ENCODE measurements at places on chromosomes 3 and 15.

DNA sequence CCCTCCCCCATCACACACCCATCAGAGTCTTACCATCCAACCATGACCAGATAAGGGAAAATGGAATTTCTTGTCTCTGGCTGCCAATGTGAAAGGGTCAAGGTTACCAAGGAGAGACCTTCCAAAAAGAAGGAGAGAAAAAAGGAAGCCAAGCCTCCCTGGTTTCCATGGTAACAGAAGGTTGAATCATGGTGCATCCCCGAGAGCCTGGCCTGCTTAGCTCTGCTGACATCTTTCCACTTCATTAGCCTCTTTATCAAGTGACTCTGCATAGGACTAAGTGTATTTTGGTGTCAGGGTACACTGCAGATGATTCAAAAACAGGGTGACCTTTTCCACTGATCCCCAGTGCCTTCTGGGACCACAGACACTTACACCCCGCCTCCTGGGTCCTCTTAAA lies 225.7 kb upstream of the PPP2R3A start:
- DNase-seq = no peak

- no peak for DNase-seq
Observed at GRCh38 chr3:122357828-122358702, 25.0 kb downstream of the MIX23 start.

DNA sequence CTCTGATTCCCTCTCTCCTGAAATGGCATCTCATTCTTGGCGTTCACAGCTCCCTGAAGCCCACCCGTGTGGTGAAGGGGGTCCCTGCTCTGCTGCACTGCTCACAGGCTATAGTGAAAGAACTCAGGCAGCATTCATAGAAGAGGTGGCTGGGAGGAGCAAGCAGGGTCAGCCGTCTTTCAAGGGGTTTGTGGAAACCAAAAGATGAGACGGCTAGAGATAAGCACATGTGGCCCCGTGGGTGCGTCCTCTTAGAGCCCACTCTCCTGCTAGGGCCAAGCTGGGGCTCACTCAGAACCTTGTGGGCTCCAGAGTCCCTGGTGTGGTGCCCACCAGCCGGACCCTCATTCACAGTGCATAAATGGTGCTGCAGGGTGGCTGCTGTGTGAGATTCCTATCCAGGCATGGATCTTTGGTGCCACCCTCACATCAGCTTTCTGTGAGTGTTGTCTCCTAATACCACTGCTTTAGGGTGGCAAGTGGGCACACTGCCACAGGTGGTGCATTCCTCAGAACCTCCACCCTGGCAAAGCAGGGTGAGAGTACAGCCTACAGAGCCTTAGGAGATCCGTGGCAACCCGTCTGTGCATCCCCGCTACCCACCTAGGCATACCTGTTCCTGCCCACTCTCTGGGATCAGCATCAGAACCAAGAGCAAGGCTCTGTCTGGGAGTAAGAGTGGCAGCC lies 11.2 kb upstream of the SEMA4B start:
- DNase-seq = no peak

DNA sequence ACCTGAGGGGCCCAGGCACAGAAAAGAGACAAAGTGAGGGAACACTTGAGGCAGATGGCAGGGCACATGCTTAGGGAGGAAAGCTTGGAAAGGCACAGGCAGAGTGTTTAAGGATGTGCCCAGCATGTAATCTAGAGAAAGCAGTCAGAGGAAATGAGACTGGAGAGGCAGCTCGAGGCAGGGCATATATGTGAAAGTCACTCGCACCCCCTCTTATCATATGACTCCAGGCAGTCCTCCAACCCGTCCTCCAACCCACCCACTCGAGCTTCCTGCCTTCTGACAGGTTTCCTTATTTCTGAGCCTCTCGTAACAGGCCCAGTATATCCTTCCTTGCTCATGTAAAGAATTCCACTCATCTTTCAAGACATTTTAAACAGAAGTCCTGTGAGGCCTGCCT lies 294.0 kb downstream of the SOX2 start:
- DNase-seq = no peak

GRCh38 chr3:172129498-172129849 lies 90.1 kb downstream of the FNDC3B start:
- DNase-seq = no peak
